Stimulated activated CD8-positive, alpha-beta memory T cell treated with anti-CD3 and anti-CD28 coated beads, Interleukin-4, amount 100 ng/mL, for 1 hour (primary cell): ENCODE measurements at places on chromosomes 6 and 20.

- no peak for DNase-seq
These were observed 71.4 kb upstream of the PREP start for GRCh38 chr6:105474234-105474633.

DNA sequence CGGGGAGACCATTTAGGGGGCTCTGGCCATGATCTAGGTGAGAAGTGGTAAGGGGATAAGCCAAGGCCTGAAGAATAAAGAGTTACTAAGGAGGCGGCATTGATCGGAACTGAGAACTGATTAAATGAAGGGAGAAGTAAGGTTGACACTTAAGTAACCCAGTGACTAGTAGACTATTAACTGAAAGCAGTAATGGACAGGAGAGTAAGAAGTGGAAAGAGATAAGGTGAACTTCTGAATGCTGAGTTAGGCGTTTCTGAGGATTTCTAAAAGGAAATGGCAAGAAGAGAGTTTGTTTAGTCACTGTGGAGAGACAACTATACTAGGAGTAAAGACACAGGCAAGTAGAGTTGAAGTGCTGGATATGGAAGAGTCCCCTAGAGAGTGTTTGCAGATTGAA lies 1.9 kb downstream of the ABCF1 start:
- DNase-seq = no peak

- no peak for DNase-seq
These were observed 15.1 kb upstream of the MCM3 start for GRCh38 chr6:52299653-52300052.

- DNase-seq = no peak
These were observed 176.8 kb downstream of the VEGFA start for GRCh38 chr6:43946641-43947363.

DNA sequence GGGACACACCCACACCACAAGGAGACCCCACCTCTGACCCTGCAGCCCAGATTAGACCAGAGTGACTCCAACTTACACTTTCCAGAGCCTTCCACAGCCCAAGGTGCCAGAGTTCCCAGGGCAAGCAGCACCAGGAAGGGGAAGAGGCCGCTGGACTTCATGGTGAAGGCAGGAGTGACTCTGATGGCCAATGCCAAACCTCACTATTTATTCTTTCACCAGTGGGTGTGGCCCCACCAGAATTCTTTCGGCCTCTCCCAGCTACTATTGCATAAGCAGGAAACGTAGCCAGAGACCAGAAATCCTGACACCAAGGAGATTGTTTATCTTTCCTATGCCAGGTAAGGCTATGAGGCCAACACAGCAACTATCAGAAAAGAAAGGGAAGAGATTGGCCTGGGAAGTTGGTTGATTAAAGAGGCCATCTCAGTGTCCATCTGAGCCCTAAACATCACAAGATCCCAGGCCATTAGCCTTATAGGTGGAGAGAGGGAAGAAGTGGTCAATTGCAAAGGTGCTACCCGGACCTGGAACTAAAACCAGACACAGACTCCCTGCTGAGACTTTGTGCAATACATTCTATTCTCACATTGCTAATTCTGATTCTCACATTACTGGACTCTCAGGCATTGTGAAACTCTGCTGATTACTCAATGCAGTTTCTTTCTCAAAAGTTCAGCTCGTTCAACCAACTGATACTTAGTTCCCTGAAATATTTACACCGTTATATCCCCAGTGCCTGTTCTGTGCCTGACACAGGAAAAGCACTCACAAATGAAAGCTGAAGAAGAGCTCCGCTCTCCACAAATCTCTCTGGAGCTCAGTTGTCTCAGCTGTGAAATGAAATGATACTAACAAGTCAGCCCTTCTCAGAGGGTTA lies at the start of gene SLPI:
Gene SLPI, minus strand, starts transcription at position 182 of the 880 bp plus-strand sequence. Its CDS starts 21 bp downstream, at position 161.
- no peak for DNase-seq

DNA sequence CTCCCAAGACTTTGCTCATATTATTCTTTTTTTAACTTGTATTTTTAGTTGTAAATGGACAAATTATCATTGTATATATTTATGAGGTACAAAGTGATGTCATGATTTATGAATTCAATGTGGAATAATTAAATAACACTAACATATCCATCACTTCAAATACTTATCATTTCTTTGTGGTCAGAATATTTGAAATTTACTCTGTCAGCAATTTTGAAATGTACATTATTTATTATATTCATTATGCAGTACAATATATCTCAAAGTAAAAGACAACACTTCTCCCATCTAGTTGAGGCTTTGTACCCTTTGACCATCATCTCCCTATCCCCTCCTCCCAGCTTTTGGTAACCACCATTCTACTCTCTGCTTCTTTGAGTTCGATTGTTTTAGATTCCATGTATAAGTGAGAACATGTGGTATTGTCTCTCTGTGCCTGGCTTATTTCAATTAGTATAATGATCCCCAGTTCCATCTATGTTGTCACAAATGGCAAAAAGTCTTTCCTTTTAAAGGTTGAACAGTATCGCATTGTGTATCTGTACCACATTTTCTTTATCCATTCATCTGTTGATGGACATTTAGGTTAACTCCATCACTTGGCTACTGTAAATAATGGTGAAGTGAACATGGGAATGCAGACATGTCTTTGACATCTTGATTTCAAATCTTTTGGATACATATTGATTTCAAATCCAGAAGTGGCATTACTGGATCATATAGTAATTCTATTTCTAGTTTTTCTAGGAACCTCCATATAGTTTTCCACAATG lies 197.2 kb downstream of the KIF6 start:
- DNase-seq = no peak

- DNase-seq = no peak
These were observed 424 bp upstream of the KIF13A start for GRCh38 chr6:17987697-17988421.

GRCh38 chr6:12473494-12473893 lies 183.3 kb downstream of the EDN1 start:
- no peak for DNase-seq

DNA sequence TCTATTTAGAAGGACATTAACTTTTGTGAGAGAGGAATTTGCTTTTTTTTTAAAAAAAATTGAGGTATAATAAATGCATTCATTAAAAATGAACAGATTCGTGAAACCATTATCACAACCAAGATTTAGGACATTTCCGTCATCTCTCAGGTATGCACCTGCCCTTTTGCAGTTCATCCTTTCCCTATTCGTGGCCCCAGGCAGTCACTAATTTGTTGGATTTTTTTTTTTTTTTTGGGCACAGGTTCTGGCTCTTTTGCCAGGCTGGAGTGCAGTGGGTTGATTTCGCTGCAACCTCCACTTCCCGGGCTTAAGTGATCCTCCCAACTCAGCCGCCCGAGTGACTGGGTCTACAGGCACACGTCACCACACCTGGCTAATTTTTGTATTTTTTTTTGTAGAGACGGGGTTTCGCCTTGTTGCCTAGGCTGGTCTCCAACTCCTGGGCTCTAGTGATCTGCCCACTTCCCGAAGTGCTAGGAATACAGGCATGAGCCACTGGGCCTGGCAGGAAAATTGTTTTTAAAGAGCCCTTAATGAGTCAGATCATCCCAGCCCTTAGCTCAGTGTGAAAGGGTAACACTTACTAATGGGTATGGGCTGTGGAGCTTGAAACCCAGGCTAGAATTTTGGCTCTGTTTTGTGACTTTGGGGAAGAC lies 9.2 kb downstream of the PHF3 start:
- DNase-seq = no peak

DNA sequence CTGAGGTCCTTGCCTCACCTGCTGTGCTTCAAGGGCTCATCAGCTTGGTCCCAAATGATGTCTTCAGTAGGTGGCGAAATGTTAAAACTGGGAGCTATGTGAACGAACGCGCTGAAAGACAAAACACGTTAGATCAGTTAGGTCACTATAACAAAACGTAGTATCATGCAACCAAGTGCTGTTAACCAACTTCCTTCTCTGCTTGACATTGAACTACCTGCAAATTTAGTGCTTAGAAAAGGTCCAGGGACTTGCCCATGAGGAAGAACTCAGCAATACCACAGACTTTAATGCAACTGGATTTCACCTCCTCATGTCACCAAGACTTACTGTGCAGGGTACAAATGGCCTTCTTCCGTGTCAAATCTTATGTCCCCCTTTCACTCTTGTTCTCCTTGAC lies 24.8 kb downstream of the BACH2 start:
- DNase-seq = no peak

GRCh38 chr6:273551-274058 lies 18.7 kb upstream of the DUSP22 start:
- DNase-seq = no peak

DNA sequence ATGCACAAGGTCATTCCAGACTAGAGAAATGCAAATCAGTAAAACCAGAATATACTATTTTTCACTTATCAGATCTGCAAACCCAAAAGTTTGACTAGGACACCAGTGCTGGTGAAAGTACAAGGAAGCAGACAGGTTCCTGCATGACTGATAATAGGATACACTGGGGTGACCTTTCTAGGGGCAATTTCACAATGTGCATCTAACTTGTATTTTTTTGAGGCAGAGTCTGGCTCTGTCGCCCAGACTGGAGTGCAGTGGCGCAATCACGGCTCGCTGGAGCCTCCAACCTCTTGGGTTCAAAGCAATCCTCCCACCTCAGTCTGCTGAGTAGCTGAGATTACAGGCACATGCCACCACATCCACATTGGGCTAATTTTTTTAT lies 11.4 kb downstream of the COMMD7 start:
- no peak for DNase-seq

GRCh38 chr6:33718713-33719112 lies 7.2 kb upstream of the UQCC2 start:
- no peak for DNase-seq

- no peak for DNase-seq
These were observed 97.3 kb upstream of the SHLD1 start for GRCh38 chr20:5652626-5653553.

DNA sequence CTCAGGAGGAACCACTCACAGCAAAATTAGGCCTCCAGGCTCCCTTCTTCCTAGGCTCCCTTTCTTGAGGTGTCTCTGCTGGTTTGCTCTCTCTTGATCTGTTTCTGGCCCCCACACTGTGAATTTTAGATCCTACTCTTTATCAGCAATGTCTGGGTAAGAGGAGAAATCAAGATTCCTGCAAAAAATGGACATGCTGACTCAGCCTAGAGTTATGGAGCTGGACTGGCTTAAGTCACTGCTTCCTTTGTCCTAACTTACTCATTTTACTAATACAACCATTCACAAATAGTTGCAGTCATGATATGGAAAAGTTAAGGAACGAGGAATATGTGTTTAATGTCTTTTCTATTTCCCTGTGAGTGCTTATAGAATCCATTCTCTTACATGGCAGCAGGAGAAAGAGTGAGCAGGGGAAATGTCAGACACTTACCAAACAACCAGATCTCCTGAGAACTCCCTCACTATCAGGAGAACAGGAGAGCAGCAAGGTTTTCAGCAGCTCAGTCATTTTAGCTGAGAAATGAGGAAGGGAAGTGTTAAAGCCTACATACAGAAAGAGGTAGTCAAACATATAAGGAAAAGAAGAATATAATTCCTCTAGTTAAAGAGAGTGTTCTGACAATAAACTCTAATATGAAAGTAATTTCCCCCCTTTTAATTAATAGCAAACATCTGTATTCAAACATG lies 160.8 kb downstream of the PDE7B start:
- DNase-seq = no peak

DNA sequence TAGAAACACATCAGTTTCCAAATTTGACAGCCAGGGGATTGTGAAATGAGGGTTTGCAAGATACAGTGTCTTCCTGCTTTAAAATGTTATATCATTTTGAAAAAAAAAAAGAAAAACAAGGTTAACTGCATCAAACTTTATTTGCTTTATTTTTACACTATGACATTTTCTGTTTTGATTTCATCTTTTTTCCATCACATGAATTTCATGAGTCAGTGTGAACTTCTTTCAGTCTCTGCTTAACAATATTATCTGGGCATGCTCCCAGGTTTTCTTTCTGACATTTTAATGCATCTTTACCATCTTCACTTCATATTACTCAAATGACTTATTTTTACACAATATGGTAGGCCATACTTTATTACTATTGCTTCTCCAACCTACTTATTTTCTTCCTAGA lies 1.9 kb downstream of the NCOA7 start:
- DNase-seq = no peak

GRCh38 chr6:90183587-90184333 lies 112.9 kb downstream of the BACH2 start:
- no peak for DNase-seq

DNA sequence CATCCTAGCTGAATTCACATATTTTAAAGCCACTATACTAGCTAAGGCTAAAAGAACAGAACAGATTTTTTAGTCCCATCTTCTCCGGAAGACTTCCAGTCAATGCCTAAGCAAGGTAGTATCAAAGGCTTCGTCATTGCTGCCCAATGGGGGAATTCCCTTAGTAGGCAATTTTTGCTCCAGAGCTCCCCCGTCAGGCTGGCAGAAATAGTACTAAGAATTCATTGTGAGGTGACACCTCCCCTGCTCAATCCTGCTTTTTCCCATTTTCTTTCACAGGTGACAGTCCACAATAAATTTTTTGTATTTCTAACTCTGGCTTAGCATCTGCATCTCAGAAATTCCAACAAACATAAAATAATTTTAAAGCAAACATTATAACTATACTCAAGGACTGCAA lies 52.8 kb upstream of the SRSF6 start:
- no peak for DNase-seq

- DNase-seq = no peak
These were observed 396.9 kb upstream of the EYS start for GRCh38 chr6:66103954-66104353.

- DNase-seq = no peak
These were observed 47.7 kb upstream of the PLN start for GRCh38 chr6:118500130-118501015.

GRCh38 chr6:45714741-45715507 lies 300.7 kb downstream of the CLIC5 start:
- DNase-seq = no peak

DNA sequence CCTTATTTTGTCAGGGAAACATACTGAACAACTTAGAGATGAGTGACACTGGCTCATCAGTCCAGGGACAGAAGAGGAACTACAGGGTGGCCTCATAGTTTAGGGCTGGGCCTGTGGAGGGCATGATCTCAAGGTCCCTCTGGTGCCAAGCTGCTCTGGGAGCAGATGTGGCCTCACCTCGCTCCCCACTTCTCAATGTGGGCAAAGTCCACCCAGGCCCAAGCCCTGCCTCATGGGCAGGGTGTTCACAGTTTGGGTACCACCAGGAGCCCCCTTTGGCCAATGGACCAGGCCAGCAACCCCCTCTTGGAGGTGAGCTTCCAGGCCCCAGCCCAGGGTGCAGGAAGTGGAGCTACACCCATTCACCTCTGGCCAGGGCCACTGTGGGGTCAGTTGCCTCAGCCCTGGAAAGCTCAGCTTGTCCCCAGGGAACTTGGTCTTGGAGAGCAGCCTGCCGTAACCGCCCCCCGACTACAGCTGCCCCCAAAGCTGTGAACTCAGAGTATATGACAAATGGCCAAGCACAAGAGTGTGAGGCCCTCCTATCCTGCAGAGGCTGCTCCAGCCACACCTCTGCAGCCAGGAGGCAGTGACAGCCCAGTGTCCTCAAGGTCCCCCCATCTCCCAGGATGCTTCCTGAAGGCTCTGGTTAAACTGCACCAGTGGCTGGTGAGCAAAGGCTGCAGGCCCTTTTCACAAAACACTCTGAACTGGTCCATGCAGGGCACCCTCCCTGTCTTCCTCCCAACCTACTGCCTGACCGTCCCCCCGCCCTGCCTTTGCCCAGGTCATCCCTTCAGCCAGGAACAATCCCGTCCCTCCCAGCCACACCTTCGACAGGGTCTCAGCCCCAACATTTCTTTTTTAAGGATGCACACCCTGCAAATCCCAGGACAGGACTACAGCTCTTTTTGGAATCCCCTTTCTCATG lies 3.6 kb downstream of the ADISSP start:
- DNase-seq = no peak
